ENCODE measurements at places on chromosomes 13 and 19.

DNA sequence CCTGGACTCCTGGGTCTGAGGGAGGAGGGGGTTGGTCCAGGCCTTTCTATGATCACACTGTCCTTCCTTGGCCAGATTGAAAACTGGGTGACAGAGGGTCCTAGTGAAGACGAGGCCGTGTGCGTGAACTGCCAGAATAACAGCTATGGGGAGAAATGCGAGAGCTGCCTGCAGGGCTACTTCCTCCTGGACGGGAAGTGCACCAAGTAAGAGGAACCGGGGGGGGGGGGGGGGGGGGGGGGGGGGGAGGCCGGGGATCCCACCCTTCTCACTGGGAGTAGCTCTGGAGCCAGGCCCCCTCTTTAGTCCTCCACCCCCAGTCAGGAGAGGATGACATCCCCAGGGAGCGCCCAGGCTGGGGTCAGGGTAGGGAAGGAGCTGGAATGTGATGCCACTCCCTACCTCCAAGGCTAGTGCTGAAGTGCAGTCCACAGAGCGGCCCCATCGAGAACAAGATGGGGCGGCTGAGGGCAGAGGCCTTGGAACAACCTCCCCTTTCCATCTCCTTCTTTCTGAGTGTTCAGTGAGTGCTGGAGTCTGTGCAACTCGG, 19.4 kb downstream of the CNFN start:
- DNase-seq = no peak

GRCh38 chr19:1469255-1470054, 9.6 kb downstream of the C19orf25 start:
- DNase-seq = no peak

DNA sequence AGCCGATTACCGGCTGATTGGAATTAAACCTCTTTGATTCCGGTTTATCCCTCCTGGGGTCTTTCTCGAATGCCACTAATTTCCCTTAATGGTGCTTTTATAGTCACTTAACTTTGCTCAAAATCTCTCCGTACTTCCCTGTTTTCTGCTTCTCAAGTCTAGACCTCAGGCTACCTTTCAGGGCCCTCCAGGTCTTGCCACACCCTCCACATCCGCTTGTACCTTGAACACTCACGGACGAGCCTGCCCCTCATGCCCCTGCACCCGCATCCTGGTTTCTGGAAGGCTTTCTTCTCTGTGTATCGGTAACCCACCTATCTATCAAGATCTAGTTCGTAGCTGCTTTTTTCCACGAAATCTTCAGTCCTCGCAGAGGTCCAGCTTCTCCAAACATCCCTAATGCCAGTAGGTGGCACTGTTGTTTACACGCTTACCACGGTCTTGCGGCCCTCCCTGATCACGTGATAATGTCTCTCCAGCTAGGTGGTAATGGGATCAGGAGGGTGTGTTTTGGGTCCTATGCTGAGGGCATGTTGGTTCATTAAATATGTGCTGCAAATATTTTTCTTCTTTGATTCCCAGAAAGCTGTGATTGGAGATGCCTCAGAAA, 13.8 kb downstream of the ATP12A start:
- DNase-seq = peak; percentile 92

DNA sequence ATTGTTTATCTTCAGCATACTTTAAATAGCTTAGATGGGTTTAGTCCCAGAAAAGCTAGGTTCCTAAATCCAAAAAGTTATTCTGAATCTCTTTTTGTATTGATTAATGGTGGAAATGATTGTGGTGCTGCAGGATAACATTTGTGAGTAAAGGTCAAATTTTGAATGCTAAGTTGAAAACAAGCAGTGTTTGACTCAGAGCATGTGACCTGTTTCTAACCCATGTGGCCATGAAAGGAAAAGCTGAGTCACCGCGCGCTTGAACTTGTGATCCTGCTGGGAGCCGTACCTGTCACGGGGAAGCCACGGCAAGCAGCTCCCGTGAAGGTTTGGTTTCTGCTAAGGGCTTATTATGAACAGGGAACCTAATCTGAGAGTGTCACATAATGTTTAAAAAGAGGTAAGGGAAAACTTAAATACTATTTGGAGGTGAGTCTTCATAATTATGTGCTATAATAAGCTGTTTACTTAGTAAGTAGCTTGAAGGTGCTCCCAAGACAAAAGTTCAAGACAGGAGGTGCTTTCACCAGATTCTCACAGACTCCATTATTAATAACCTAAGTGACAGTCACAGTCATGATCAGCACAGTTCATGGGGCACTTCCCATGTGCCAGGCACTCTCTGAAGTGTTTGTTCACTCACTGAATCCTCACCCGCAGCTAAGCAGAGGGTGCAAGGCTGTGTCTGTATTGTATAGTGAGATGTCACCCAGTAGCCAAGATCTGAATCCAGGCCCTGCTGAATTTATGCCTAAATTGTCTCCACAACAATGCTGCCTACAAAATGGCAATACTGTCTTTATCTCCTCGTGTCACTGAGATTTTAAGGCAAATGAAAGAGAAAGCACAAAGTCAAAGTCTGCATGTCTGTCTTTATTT, 286.5 kb downstream of the MYO16 start:
- DNase-seq = peak; percentile 69

DNA sequence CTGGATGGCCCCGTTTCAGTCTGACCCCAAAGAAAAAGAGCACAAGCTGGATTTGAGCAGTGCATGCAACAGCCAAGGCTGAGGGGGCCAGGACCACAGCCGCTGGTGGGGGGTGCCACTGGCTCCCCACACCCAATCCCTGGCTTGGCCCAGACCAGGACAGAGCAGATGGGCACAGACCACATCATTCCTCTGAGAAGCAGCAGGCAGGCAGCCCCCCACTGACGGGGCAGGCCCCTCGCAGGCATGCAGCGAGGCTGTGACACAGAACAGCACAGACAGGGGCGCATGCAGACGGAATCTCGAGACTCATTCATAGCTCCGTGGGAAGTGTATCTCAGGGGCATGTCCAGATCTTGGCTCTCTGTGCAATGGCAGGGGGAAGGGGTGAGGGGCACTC, 74.9 kb downstream of the IER2 start:
- DNase-seq = no peak

- DNase-seq = no peak
Measured at GRCh38 chr19:12513531-12514061, 29.0 kb upstream of the ZNF709 start.

DNA sequence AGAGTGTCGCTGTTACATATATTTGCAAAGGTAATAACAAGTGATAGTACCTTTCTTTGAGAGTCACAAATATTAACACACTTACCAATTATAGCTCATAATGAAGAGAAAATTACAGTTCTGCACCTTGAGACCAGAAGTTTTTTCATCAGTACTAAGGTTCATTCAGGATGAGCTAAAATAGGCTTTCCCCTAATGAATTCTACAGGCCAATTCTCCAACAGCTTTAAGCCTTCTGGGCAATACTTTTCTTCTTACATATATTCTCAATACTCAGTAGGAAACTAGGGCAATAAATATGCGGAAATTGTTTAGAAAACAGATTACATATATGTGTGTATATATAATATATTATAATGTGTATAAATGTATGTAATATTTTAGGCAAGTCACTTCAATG, 2672.8 kb upstream of the PCDH20 start:
- no peak for DNase-seq

GRCh38 chr19:32642771-32643170, 32.2 kb downstream of the ANKRD27 start:
- DNase-seq = no peak

DNA sequence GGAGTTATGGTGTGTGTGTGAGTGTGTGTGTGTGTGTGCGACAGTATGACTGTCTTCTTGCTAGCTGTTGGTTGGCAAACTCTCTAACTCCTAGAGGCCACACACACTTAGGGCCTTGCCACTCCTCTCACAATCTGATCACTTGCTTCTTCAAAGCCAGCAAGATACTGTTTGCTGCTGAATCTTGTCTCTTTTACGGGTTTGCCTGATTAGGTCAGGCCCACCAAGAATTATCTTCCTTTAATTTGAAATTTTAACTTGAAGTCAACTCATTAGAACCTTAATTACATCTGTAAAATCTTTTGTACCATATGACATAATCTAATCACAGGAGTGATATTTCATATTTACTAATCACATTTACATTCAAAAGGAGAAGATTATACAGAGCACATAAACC, 359.2 kb upstream of the SGCG start:
- DNase-seq = no peak

GRCh38 chr19:29974701-29975100, 32.7 kb downstream of the URI1 start:
- no peak for DNase-seq

GRCh38 chr19:29978080-29978479, 36.0 kb downstream of the URI1 start:
- no peak for DNase-seq

DNA sequence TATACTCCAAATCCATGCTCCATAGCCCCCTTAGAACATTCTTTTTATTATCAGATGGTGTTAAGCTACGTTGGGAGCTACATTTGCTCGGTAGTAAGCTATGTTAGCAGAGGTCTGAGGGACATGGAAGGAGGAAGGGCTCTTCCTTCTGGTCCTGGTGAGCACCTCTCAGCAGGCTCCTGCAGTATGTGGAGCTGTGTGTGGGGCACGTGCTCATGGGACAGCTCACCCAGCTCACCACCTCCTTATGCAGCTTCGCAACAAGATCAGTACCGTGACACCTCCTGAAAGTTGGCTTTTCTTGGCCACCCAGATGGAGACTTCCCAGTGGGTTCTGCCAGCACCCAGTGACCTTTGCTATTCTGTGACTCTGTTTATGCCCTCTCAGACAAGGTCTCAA, 400.5 kb upstream of the SLC10A2 start:
- DNase-seq = no peak

DNA sequence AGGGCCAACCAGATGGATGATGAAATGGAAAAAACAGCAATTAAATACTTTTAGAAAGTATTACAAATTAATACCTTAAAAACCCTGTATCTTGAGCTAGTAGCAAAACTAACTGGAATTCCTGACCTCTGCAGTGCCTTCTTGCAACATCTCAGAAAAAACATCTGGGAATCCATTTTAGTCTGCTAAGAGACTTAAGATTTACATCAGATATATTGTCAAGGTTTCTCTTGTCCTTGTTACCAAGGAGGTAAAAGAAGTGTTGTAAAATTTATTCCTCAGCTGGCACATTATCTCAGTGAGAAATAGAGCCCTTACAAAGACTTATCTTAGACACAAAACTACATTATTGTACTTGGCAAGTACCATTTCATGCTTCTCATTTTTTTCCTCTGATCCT, 18.5 kb downstream of the KCNRG start:
- no peak for DNase-seq

DNA sequence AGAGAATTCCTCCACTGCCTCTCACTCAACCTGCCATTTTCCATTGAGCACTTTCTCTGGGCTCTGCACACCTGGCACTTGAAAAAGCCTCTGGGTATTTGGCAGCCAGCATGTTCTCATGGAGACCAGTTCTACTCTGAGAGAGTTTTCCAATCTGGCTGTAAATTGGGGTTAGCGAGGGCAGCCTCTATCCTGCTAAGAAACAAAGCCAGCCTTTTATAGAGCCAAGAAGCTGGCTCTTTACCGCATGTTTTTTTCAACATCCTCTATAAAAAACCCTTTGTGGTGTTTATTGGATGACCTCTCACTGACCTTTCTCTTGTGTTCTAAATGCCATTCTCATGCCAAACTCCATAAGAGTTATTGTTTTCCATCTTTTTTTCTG, 52.6 kb upstream of the RCBTB2 start:
- no peak for DNase-seq

- no peak for DNase-seq
Measured at GRCh38 chr13:73607489-73608156, 526.6 kb downstream of the KLF12 start.

DNA sequence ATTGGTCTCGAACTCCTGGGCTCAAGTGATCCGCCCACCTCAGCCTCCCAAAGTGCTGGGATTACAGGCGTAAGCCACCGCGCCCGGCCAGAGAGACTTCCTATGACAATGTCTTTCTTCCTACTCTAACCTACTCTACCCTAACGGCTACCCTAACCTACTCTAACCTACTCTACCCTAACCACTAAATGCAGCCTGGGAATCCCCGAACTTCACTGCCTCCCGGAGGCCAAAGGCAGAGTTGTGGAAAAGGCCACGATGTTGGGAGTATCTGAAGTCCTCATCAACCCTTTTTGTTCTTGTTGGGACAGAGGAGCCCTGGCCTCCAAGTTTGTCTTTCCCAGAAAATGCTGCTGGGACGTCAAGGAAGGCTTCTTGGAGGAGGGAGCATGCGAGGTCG, 967 bp upstream of the NR2C2AP start:
- no peak for DNase-seq

DNA sequence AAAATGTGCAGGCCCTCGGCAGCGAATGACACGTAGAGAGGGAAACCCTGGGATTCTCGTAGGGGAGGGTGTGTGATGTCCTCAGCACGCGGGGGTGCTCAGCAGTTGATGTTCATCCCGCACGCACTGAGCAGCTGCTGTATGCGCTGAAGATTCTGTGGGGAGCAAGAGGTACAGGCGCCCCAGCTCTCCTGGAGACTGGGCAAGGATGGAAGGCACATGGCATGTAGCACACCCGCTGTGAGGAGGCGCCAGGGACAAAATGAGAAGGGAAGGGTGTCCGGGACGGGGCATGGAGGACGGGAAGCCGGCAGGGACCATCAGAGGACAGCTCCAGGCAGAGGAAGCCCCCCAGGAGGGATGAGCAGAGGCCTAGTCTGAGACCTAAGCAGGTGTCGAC, 15.4 kb downstream of the ATP11A start:
- DNase-seq = no peak

DNA sequence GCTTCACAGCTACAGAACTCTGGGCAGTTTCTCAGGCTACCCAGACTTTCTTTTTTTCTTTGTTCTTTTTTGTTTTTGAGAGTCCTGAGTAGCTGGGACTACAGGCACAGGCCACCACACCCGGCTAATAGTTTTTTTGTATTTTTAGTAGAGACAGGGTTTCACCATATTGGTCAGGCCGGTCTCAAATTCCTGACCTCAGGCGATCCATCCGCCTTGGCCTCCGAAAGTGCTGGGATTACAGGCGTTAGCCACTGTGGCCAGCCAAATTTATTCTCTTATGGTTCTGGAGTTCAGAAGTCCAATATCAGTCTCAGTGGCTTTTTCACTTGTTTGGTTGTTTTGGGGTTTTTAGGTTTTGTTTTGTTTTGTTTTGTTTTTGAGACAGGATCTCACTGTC, 12.4 kb downstream of the MEIOSIN start:
- DNase-seq = no peak

DNA sequence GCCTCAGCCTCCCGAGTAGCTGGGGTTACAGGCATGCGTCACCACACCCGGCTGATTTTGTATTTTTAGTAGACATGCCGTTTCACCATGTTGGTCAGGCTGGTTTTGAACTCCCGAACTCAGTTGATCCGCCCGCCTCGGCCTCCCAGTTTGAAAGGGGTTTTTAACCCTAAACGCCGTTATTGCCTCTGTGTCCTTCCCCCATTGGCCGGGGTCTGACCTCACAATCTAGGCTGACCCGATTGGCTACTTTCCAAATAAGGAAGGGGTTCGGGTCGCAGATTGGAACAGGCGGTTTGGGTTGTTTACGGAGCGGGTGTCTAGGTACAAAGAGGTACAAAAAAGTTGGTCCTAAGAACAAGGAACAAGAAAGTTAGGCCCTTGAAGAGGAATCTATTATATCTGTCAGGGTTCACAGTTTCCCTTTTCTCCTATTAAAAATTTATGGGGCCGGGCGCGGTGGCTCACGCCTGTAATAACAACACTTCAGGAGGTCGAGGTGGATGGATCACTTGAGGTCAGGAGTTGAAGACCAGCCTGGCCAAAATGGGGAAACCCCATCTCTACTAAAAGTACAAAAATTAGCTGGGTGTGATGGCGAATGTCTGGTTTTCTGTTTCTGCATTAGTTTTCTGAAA, 1.0 kb downstream of the ZNF253 start:
- peak; percentile 38 for DNase-seq

- no peak for DNase-seq
Measured at GRCh38 chr13:77009011-77009410, 17.1 kb downstream of the CLN5 start.

- no peak for DNase-seq
Measured at GRCh38 chr19:35216016-35216832, 12.3 kb downstream of the FAM187B start.
